ENCODE measurements at places on chromosomes 2 and 18.

GRCh38 chr2:112841295-112842044 lies 4.9 kb upstream of the IL1B start:
- DNase-seq = no peak

DNA sequence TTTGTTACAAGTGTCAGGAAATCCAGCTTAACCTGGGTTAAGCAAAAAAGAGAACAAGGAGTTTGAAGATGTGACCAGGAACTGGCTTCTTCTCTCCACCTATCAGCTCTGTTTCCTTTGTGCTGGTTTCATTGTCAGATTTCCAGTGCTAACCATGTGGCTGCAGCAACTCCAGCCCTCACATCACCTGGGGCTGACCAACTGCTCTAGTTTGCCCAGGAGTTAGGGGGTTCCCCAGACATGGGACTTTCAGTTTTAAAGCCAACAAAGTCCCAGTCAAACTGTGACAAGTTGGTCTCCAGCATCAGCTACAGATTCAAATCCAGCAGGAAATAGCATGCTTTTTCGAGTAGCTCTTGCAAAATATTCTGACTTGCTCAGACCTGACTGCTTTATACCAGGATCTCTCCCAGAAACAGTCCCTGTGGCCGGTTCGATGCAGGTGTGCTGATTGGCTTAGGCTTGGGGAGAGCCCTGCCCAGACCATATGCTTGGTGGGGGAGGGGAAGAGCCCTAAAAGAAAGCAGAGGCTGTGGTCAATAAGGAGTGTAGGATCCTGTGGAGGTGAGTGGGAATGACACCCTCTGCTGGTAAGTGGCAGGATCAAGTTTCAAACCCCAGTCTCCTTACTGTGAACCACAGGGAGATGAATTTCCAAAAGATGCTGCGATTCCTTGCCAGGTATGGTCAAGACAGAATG lies 49.5 kb downstream of the KCNE4 start:
- no peak for DNase-seq

DNA sequence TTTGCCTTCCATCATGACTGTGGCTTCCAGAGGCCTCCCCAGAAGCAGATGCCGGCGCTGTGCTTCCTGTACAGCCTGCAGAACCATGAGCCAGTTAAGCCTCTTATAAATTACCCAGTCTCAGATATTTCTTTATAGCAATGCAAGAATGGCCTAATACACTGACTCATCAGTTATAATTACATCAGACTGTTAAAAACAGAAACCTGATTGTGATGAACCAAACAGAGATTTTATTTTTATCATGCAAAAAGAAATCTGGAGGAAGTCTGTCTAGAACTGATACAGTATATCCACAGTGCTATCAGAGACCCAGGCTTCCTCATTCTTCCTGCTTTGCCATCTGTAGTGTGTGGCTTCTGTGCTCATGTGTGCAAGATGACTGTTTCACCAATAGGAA lies 93.4 kb upstream of the MEX3C start:
- no peak for DNase-seq

GRCh38 chr2:11761259-11761658 lies 14.8 kb downstream of the LPIN1 start:
- DNase-seq = no peak

- DNase-seq = no peak
Observed at GRCh38 chr2:241063587-241063986, 38.5 kb downstream of the MTERF4 start.

GRCh38 chr2:60351321-60351720 lies 202.1 kb downstream of the BCL11A start:
- no peak for DNase-seq
